ENCODE measurements at places on chromosomes 1 and 21.

- no peak for DNase-seq
Observed at GRCh38 chr1:216830424-216831210, 107.4 kb upstream of the ESRRG start.

GRCh38 chr1:52026278-52026677 is 7.3 kb downstream of the KTI12 start:
- no peak for DNase-seq

GRCh38 chr1:91555074-91555730 is 54.6 kb downstream of the CDC7 start:
- no peak for DNase-seq

DNA sequence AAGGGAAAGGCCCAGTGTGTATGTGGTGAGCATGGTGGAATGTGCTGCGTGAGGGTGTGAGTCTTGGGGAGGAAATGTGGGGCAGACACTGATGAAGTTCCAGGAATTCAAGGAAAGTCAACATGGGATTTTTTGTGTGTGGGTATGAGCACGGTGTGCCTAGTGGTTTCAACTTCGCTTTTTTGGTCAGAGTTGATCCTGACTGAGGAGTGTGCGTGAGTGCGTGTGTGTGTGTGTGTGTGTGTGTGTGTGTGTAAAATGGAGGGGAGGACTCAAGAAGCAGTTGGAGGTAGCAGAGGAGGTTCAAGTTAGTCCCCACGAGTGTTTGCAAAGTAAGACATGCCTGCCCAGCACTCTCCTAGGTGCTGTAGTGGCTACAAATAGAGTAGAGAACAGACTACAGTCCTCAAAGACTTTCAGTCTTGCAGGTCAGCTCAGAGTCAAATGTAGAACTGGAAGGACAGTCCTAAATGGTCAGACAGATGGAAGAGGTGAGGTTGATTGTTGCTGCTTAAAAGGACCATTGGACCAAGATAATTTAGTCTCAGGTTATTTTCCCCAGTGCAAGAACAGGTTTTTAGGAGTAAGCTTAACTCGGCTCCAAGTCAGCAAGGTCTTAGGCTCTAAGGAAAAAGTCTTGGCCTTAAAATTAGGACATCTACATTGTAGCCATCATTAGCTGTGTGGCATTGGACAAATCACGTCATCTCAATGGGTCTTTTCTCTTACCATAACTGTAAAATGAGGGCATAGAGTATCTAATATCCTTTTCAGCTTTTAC is 25.0 kb downstream of the SLAMF1 start:
- DNase-seq, result no peak

- no peak for DNase-seq
Observed at GRCh38 chr1:236854605-236854983, 59.5 kb downstream of the MTR start.

DNA sequence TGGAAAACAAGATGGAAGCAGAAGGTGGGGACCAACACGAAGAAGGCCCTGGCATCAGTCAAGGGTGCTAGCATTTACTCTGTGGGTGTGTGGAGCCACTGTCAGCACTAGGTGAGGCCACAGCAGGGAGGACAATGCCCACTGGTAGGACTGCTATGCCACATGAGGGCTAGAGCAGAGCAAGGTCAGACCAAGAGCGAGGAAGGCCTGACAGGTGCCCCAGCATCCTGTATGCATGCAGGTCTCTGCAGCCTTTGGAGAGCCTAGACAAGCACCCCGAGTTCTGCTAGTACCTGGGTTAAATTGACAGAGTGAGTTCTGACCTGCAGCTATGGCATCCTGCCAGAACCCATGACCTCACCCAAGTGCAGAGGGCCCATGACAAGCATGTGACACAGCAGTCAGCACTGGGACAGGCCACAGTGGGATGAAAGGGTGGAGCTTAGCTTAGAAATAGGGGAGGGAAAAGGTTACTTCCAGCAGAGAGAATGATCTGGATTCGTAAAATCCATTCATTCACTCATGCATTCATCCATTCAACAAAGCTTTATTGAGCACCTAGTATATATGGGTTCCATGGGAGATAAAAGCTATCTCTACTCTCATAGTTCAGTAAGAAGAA is 9.0 kb upstream of the CSF1 start:
- no peak for DNase-seq

- DNase-seq, result no peak
Observed at GRCh38 chr1:153349363-153350320, 1.0 kb upstream of the PGLYRP4 start.

- no peak for DNase-seq
Observed at GRCh38 chr1:166703726-166704462, 135.4 kb upstream of the POGK start.

DNA sequence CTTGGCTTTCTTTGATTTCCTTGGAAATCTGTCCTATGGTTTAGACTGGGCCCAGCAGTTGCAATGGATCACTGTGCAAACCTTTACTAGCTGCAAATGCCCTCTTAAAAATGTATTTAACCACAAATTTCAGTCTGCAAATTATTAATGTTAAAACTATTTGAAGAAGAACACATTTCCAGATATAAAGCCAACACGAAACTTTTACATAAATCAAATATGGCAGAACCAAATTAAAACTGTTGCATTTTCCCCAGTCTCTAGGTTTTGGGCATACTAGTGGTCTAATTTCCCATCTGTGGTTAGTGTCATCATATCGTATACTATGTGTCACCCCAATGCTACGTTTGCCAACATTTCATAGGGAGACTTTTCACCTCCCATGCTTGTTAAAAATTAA is 52.3 kb downstream of the HMCN1 start:
- DNase-seq, result no peak

DNA sequence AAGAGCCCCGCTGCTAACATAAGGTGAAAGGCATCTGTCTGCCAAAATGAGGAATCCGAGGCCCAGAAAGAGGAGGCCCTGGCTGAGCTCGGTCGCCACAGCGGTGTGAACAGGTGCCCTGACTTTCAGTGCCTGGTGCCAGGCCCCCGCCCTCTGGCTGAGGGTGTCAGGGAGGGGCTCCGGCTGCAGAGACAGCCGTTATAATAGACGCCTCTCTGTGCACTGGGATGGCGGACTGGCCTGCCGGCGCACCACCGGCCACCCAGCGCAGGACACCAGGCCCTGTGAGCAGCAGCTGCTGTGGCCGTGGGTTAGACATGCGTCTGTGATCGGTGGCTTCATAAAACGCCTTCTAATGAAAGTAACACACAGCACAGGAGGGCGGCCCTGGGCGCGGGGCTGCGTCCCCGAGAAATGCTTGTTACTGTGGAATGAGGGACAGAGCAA is 51.4 kb upstream of the ACTRT2 start:
- no peak for DNase-seq

DNA sequence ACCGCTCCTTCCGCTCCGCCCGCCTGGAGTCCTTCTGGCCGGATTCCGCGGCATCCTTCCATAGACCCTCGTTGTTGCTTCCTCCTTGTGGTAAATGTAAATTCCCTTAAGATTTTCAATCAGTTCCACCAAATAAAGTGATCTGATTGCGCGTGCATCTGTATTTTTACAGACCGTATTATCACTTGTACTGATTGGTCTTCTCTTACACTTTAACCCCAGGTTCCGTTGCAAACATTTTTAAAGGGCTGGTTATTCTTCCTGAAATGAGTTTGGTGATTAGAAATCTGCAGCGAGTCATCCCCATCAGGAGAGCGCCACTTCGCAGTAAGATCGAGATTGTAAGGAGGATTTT is 483 bp downstream of the YBEY start:
- no peak for DNase-seq

- DNase-seq, result no peak
Observed at GRCh38 chr1:239784896-239785295, 306.8 kb upstream of the FMN2 start.

- DNase-seq, result no peak
Observed at GRCh38 chr1:248823517-248824001, 2.2 kb downstream of the SH3BP5L start.

- DNase-seq, result peak; percentile 47
Observed at GRCh38 chr21:25639551-25640201, 618 bp downstream of the JAM2 start.

GRCh38 chr21:19535356-19535755 is 1131.8 kb upstream of the TMPRSS15 start:
- no peak for DNase-seq

GRCh38 chr1:156281281-156281680 is 1.3 kb downstream of the SMG5 start:
- no peak for DNase-seq

GRCh38 chr21:33854604-33855003 is 61.0 kb downstream of the ATP5PO start:
- DNase-seq, result no peak

GRCh38 chr1:167795810-167796740 is 74.3 kb downstream of the MPZL1 start:
- DNase-seq, result no peak

DNA sequence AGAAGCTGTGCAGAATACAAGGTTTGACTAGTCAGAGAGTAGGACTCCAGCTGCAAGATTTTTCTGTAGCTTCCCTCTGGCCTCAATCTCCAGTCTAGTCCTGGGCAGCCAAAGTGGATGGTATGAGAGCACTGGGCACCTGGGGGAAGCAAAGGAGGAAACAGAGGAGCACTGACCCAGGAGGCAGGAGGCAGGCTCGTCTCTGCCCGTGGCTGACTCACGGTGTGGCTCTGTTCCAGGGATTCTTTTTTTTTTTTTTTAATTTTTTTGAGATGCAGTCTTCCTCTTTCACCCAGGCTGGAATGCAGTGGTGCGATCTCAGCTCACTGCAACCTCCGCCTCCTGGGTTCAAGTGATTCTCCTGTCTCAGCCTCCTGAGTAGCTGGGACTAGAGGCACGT is 4.1 kb upstream of the NPPB start:
- DNase-seq, result no peak

GRCh38 chr21:31443736-31444521 is 99.9 kb upstream of the TIAM1 start:
- DNase-seq, result no peak

DNA sequence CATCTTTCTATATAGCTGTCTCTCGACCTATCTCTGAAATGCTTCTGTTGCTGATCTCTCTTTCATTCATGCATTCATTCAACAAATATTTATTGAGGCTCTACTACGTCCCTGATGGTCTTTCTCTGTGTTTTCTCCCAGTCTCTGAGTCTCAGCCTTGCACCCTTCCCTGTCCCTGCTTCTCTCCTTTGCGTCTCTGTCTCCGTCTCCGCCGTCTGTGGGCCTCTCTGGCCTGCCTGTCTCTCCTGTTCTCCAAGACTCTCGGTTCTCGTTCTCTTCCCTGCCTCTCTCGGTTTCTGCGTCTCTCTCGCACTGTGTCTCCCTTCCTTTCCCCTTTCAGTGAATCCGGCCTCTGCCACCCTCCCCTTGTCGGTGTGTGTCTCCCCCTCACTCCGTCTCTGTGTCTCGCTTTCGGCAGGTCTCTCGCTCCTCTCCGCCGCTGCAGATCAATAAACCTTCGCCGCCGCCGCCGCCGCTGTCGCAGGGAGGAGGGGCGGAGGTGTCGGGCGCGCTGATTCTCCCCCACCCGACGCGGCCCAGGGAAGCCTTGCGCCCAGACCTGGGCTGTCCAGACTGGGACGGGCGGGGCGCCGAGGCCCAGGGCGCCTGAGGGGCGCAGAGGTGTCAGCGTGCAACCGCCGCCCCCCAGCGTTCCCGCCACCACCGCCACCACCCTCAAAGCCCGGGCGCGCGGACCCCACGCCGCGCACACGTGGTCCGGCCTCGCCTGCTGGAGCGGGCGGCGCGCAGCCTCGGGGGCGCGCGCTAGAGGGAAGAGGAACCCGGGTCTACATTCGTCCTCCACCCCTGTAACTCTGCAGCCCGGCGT is 3.0 kb downstream of the EFNA3 start:
- DNase-seq, result no peak

DNA sequence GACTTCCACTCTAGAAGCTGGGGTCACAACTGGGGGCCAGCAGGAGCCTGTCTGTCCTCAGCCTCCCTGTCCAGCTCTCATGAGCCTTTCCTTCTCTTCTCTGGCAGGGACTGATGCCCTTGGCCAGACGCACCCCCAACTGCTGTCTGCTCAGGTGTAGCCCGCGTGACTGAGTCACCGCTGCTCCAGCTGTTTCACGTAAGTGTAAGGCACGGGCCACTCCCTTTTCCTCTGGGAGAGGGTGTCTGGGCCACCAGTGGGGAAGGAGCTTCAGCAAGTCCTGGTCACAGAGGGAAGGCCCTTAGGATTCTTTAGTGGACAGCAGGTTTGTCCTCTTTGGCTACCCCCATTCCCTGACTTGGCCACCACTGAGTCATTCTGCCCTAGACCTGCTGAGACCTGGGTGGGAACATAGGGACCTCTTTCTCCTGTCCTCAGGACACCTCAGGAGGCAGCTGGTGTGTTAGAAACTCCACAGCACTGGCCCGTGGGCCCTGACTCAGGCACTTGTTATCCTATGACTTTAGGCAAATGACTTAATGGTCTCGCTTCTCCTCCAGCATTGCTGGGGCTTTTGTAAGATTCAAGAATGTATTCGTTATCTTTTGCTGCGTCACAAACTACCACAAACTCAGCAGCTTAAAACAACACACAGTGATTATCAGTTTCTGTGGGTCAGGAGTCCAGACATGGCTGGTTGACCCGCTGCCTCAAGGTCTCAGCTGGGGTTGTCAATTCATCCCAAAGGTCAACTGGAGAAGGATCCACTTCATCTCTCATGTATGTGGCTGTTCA is 64.8 kb downstream of the FAM163A start:
- no peak for DNase-seq

DNA sequence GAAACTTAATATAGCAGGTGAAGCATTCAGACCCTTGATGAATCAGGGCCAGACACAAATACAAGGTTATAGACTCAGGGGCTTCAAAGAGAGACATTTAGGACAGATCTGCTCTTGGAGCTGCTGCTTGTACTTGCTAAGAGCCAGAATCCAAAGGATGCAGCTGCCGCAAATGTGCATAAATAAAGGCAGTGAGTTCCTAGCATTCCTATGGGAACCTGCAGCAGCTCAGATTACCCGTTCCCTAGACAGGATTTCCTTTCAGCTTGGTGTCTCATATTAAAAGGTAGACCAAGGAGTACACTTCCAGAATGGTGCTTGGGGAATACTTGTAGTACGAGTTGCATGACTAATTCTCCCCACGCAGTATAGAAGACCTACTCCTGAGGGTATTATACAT is 9.7 kb upstream of the LRRC53 start:
- no peak for DNase-seq

GRCh38 chr1:204296431-204296988 is 63.2 kb downstream of the PLEKHA6 start:
- DNase-seq, result no peak

Measured in neuronal stem cell (in vitro differentiated cells).